ENCODE measurements at places on chromosomes 12 and 14.
A peak's percentile ranks its signal among the peaks of the same experiment; 100 is the strongest.

DNA sequence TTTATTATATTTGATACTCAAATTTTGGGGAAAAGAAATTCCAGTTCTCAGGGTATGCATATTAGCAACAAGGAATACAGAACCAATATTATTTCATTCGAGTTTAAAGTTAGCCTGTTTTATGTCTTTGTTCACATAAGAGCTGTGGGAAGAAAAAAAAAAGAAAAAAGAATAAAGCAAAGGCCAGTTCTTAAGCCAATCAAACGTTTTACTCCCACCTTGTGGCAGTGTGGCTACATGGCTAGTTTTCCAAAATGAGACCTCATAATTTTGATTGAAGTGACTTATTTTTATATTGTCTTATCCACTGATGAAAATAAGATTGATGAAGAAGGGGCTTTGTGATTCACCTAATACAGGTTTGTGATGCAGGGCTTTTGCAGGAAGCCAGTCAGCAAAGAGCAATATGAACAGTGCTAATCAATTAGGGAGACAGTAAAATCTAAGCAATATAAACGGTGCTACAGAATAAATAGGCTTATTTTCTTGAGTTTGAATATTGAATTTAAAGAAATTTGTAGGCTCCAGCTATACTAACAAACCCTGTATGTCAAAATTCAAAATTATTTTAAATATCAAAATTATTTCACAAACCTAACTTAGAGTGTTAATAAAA is 624.1 kb upstream of the FOXG1 start:
- no peak for DNase-seq

DNA sequence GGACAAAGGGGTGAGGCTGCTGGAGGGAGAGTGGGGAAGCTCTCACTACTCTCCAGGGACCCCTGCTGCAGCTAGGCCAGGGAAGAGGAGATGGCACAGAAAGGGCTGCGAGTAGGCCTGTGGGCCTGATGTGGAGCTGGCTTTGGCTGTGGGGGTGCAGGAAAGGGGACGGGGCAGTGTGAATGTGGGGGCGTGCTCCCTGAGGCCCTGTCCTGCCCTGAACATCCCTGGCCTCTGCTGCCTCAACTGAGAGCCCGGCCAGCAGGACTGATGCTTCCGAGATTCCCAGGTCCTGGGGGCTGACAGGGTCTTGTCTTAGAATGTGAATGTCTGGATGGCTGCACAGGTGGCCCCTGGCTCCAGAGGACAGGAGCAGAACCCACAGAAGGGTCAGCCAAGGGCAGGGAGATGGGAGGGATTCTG is 64.2 kb downstream of the CHGA start:
- DNase-seq, result no peak

GRCh38 chr12:25190793-25191192 is 4.2 kb downstream of the DNAI7 start:
- no peak for DNase-seq

GRCh38 chr12:4287325-4288211 is 14.0 kb downstream of the CCND2 start:
- peak; percentile 49 for DNase-seq

DNA sequence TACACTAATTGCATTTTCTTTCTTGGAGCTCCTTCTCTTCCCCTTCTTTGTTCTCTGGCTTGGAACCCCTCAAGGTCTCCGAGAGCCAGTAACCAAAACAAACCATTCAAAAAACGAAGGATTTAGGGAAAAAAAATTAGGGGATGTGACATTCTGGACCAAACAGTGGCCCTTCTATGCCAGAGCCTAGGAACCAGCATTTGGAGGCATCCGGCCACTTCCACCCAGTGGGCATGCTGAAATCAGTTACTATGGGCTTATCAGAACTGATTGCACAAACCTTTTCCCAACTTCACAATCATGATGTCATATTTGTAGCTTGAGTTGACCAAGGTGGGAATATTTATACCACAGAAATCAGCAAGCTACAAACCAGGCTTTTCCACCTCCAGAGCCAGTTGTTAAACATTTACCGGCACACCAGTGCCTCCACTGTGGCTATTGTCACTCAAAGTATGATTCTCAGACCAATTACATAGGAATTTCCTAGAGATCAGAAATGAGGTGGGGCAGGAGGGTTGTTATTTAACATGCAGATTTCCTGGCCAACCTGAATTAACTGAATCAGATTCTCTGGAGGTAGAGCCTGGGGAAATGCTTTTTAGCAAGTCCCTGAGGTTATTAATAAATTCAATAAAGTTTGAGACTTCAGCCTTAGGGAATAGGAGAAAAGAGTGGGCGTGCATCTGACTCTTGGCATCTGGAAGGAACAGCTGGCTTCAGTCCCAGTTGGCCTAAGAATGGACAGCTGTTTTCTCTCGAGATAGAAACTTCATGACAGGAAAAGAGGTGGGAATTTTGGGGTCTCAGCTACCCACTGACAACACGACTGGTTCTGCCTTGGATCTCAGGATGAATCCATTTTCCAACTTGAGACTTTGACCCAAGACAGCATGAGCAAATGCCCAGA is 273.9 kb downstream of the ZFP36L1 start:
- DNase-seq, result no peak

DNA sequence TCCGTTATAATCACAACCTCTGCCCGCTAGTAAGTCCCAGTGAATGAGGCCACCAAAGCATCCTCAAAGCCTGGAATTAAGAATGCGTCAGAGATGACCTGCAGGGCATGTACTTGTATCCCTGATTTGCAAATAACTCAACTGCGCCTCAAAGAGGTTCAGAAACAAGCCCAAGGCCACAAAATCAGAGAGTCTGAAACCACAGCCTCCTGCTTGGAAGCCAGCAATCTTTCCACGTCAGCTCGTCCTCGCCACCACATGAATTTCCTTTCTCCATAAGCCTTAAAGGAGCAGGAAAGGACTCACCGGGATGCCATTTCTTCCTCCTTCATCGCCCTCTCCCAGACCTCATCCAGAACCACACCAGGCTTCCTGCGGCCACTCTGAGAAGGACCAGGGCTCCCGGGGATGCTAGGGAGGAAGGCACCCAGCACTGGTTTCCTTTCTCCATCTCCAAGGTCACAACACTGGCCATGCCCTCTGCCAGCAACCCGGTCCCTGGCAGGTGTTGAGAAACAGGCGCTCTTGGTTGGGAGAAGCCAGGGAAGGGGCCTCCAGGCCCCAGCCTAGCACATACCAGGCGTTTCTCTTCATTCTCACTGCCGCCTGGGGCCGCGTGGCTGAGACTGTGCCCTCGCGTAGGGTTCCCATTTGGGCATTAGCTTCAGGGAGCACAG is 191.2 kb upstream of the DIO3 start:
- DNase-seq, result no peak

GRCh38 chr12:82029936-82030335 is 270.8 kb upstream of the PPFIA2 start:
- no peak for DNase-seq

GRCh38 chr14:101065246-101065645 is 161.7 kb upstream of the RTL1 start:
- DNase-seq, result no peak

DNA sequence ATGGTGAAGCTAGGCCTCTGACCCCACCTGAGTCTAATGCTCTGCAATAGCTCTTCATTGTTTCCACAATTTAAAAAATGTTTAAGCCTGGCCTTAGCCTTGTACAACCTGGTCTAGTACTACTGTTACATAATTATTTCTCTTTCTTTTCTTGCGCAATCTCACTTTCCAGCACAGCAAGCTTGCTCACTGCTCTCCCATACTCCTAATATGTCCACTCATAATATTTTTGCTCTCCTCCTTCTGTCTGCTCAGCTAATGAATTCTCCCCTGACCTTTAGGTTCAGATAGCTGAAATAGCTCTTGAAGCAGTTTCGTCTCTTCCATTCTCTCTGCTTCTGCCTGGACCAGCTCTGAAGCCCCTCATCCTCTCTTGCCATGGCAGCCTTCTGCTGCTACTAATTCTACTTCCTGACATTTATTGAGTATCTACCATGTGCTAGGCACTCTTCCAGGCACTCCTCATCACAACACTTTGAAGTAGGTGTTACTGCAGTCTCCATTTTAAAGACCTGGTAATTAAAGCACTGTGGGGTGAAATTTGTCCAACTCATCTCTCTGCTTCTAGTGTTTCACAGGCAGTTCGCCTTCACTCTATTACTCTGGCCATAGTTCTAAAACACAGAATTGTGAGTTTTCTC is 2.8 kb upstream of the SLC48A1 start:
- no peak for DNase-seq

GRCh38 chr14:51082349-51082748 is 12.6 kb downstream of the TRIM9 start:
- no peak for DNase-seq

DNA sequence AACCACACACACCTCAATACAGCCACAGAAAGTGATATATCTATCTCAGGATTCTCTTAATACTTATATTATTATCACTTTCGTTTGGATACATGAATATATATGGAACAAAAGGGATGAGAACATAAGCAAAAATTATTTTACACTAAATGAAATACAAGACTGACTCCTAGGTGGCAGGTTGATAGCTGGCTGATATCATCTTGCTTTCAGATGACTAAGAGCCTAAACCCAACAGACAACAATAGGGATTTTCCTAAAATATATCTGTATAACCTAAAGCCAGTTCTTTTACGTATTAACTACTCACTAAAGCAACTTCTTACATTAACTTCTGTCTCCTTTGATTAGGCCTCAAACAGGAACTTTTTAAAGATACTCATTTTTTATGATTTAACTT is 65.1 kb downstream of the BAZ1A start:
- peak; percentile 10 for DNase-seq

GRCh38 chr12:66187036-66187435 is 2.0 kb upstream of the IRAK3 start:
- no peak for DNase-seq

DNA sequence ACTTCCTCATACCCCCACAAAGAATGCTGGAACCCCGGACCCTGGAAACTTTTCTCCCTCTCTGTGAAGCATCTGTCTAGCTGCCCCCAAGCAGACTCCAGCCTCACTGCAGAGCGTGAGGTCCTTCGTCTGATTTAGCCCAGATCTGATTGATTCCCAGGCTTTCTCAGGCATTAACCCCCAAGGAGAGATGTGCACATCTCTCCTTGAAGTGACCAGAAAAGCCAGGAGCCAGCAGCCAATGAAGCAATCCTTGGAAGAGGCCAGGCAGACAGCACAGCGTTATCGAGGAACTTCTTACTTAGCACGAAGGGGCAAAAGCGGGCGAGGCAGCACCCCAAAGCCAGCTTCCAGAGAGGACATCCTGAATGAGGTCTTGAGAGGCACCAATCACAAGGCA is 100.7 kb downstream of the ZFP36L1 start:
- no peak for DNase-seq

GRCh38 chr12:13186302-13186701 is 10.2 kb upstream of the EMP1 start:
- DNase-seq, result no peak

DNA sequence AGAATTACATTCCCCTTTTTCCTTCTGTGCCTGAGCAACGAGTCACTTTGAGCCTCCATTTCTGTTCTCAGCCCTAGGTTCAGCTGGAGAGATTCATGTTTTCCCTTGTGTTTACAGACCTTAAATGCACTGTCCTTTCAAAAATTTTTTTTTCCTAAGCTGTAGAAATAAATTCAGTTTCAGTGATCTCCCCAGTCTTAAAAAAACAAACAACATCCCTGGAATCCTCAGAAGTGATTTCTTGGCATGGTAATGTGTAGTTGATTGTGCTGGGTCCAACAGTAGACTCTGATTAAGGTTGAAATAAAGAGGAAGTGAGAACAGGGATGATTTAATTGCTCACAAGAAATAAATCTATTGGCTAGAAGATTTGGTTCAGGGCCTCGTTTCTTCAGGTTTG is 89.3 kb downstream of the NTN4 start:
- DNase-seq, result no peak

DNA sequence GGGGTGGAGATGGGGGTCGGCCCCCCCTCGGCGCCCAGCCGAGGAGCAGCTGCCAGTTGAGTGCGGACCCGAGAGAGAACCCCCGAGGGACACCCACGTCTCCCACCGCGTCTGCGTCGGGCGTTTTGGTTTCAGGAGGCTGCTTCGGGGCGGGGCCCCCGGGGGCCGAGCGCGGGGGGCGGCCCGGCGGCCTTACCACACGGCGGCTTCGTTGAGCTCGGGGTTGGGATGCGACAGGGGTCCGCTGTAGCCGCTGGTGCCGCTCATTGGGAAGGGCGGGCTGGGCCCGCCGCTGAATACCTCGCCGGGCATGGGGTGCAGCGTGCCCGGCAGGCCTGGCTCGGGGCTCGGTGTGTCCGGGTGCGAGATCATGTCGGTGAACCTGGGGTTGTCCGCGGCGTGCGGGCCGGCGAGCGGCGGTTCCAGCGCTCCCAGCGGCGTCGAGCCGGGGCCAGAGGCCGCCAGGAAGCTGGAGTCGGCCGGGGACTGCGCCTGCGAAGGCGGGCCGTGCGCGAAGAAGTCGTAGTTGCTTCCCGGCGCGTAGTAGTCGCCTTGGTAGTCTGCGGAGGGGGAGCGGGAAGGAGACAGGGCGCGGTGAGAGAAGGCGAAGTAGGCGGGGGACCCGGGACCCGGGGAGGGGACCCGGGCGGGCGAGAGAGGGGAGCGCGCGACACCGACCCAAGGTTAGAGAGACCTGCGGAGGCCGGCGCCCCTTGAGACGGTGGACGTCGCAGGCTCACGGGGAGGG is 8.5 kb downstream of the LHX5 start:
- DNase-seq, result no peak

- no peak for DNase-seq
Observed at GRCh38 chr12:91074154-91074709, 16.4 kb upstream of the KERA start.

GRCh38 chr12:42565633-42566032 is 23.9 kb downstream of the PRICKLE1 start:
- no peak for DNase-seq

DNA sequence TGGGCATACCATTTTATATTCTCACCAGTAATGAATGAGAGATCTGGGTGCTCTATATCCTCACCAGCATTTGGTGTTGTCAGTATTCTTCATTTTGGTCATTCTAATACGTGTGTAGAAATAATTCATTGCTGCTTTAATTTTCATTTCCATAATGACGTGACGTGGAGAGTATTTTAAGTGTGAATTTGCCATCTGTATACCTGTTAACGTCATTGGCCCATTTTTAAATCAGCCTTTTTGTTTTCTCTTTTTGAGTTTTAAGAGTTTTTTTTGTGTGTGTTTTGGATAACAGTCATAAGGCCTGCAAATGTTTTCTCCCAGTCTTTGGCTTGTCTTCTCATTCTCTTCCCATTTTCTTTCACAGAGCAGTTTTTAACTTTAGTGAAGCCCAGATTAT is 74.4 kb upstream of the SYT1 start:
- DNase-seq, result no peak

- DNase-seq, result no peak
Observed at GRCh38 chr12:109542014-109542413, 31.3 kb downstream of the MMAB start.

DNA sequence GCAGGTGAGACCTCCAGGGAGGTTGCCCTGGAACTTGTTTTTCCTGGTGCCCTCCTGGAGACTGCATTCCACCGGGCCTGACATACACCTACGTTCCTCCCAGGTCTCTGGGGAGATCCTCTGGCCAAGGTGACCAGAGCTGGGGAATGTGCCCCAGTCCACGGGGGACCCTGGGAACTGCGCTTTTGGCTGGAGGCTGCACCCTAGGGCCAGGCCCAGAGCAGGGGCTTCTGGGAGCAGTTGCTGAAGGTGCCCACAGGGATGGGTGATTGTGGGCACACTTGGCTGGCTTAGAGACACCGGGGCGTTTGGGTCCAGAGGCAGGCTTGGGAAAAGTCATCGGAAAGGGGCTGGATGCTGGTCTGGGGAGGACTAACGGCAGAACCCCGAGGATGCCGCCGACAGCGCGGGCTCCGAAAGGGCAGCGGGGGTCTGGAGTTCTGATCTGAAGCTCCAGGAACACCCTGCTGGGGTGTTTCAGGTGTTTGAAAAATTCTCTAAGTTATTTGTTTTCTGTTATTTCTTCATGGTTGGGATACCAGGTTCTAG is 36.5 kb upstream of the TDRD9 start:
- DNase-seq, result no peak

- DNase-seq, result no peak
Observed at GRCh38 chr12:132537836-132538662, 48.1 kb downstream of the FBRSL1 start.

Measured in CD4-positive, alpha-beta T cell treated with Interleukin-4 for 4 hours (primary cell).